Head of caudate nucleus (tissue), 42 donors: ENCODE measurements at places on chromosomes 16 and 17.

DNA sequence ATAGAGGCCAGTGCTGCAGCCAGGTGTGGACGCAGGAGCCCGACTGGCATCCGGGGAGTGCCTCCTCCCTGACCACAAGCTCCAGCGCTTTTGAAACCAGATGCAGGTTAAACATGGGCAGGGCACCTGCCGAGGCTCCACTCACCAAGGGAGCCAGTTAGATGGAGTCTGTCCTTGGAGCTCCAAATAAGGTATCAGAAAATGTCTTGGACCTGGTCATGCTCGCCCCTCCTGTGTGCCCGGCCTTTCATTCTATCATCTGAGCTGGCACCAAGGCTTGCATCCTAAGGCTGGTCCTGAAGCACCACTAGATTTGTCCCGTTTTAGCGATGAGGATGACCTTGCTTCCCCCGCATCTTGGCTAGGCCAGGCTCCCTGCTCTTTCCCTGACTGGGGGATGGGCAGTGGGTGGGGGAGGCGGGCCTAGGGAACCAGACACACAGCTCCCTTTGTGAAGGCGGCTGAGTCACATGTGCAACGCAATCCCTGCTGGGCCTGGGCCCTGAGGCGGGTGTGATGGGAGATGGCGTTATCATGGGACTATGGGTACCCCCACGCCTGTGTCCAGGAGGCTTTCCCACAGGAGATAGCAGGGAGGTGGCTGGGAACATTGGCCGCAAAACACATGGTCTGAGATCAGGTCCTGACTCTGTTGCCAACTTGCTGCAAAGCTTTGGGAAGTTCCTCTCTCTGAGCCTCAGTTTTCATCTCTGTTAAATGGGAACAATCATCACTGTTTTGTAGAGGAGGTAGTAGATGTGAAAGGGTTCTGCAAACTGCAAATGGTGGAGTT is 5.0 kb upstream of the ADGRG1 start:
- DNase-seq = peak; percentile 92

- DNase-seq = no peak
Observed at GRCh38 chr17:47732399-47733046, 513 bp upstream of the TBX21 start.

DNA sequence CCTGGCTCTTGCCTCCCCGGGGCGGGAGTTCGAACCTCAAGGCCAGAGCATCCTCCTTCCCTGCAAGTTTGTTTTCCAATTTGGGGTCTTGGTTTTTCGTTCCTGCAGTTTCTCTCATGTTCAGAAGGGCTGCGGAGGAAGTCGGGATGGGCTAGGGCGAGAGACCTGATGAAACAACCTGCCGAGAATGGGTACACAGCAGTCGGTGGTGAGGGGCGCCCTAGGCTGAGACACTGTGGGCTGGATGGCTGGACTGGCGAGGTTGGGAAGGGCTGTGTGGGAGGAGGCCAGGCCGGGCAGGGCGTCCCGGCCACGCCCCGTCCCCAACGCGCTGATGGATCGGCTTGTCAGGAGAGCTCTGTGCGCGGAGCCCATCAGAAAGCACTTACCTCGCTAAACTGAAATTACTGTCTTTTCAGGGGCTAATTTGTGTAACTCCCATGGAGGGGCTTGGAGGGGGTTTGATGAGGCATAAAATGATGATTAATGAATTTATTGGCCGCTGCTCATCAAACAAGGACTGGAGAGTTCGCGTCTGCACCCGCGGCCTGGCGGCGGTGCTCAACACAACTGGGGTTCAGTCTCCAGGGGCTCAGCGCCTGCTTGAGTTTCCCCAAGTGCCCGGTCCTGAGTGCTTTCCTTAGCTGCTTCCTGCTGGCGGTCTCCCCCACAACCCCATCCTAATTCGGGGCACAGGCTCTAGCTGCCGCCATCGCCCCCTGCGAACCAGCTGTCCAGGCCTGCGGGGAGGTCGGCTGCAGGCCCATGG is 9.0 kb downstream of the IRX5 start:
- no peak for DNase-seq

GRCh38 chr17:42276359-42276608 is at the start of gene STAT5B:
TSS of gene STAT5B (minus strand) at chr17:42276391. CDS start at chr17:42232127, 44,264 bp downstream.
- DNase-seq = peak; percentile 79

DNA sequence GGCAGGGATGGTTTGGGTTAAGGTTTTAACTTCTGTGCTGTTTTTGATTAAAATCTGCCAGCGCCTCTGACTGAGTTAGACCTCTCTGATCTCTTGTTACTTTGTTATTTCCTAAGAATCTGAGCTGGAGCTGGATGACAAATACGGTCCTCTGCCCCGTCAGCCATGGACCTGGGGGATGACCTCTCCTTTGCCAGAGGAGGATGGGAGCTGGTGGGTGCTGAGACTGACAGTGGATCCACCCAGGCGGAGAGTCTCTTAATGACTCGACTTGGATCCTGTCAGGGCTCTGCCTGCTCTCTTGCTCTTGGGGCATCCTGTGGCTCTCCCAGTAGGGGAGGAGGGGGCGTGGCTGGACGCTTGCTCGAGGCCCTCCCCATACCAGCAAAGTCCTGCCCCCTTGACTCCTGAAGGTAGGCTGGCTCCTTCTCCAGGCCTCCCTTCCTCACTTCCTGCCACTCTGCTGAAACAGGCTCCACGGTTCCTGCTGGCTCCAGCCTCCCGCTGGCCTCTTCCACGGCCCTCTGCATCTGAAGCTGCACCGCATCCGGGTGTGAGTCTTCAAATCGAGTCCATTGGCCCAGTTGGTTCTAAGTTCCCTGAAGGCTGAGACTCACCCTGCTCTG is 24.8 kb upstream of the MAP3K14 start:
- DNase-seq = no peak
